ENCODE measurements at places on chromosomes 7 and 10.

DNA sequence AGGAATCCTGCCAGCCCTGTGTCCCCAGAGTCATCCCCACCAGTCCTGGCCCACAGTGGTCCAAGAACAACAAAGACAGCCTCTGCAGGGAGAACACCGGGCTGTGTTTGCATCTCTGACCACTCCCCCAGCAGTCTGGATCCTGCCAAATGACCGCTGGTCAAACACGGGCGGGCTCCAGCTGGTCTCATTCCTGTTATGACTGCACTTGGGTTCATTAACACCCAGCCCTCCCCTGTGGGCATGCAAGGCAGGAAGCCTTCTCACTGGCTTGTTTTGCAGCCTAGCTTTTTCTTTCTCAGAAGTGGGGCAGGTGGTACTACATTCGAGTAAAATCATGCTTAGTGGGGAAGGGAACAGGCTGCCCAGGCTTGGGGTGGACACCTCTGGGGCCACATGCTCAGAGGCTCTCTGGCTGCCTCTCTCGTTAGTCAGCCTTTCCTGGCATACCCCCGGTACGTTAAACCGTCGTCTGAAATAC lies 190.0 kb downstream of the PLXNA4 start:
- DNase-seq, result no peak

DNA sequence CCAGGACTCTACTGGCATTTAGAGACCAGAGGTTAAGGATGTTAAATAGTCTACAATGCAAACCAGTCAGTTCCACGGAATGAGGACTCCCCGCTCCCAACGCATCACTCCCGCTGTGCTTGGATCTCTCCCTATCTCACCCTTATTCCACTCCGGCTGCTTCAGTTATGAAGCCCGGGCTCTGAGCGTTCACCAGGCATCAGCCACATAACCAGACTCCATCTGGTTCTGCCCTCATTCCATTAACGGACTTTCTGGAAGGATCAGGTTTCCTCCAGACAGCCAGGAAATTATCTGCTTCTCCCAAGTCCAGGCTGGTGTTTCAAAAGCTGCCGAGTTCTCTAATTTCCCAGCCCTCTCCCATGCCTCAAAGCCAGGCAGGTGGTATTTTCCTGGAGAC lies 499.3 kb downstream of the GLRX3 start:
- no peak for DNase-seq

DNA sequence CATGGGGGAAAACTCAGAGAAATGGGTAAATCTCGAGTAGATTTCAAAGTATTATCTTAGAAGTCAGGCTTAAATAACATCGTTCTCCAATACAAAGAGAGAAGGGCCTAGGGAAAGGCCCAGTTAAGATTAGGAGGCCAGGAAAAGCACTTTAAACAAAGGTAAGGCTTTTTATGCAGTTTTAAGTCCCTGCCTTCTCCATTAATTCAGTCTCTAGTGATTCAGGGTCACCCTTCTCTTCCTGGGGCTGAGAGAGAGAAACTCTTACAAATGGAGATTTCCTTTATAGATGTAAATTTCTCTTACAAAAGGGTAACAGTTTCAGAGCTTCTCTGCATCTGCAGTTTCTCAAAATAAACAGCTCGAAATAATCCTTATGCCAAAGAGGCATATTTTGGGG lies 179.3 kb downstream of the HECW1 start:
- no peak for DNase-seq

DNA sequence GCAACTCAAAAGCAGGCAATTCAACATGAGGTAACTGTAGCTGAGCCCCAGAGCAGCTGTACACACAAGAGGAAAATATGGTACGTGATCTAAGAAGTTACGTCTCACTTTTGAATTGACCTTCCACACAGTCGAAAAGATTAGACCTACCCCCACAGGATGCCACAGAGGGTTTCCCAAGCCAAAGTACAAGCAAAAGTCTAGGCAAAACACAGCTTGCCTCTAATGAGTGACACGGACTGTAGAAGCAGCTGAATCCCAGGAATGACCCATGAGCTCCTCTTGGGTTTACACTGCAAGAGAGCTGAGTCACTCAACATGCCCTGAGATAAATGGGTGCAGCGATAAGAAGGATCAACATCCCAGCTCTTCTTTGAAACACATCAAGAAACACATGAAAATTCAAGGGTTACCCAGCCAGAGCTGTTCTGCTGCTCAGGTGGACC lies 9.8 kb downstream of the CREB3L2 start:
- DNase-seq, result no peak

DNA sequence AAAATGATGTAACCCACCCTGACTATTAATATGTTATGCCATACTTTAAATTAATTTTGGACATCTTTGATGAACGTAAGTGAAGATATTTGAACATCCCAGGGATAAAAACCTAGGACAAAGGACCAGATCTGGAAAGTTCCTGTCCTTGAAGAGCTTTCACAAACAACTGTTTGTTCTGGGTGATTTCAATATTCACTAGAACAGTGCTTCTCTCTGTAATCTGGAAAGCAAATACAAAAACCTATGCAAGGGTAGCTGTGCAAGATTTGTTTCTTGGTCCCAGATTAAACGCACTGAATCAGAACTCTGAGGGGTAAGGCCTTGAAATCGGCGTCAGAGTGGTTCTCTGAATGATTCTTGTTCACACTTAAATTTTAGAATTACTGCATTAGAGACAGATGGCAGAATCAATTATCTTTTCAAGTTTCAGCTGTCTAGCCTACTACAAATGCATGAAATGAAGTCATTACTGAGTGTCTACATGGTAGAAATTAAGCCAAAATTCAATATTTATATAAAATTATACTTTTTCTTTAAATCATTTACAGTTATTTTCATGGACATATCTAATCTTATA lies 69.6 kb upstream of the CSTF2T start:
- no peak for DNase-seq

DNA sequence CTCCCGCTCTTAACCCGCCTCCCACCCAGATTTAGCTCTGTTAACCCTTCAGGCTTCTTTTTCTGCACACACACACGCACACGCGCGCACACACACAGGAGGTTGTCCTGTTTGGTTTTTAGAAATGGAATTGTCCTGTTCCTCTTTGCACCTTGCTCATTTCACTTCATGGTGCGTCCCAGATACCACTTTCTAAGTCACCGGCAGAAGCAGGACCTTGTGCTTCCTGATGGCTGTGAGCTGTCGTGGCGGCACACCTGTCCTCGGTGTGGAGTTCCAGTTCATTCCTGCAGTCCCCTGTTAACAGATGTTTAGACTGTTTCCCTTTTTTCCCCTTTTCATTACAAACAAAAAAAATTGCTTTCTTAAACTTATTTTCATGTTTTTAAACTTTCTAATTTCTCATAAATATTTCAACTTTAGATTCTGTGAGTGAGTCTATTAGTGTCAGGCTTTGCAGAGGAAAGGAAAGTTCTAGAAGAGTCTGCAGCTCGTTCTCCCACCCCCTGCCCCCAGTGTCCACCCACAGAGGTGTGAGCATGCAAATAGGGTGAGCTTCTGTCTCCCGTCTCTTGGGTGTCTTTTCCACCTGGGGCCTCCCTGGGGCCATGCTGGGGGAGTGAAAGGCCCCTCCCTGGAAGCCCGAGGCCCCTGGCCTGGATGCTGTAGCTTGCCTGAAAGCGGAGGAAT lies 85.5 kb downstream of the LHPP start:
- DNase-seq, result no peak

GRCh38 chr7:113796557-113796956 lies 122.3 kb downstream of the PPP1R3A start:
- DNase-seq, result peak; percentile 90

- DNase-seq, result no peak
Measured at GRCh38 chr10:29189256-29189655, 99.6 kb upstream of the LYZL1 start.

- DNase-seq, result no peak
Measured at GRCh38 chr10:29663718-29664117, 28.9 kb upstream of the SVIL start.

GRCh38 chr10:49756641-49757040 lies 5.5 kb downstream of the OGDHL start:
- no peak for DNase-seq

- no peak for DNase-seq
Measured at GRCh38 chr10:112280205-112280921, 2.8 kb upstream of the TECTB start.

DNA sequence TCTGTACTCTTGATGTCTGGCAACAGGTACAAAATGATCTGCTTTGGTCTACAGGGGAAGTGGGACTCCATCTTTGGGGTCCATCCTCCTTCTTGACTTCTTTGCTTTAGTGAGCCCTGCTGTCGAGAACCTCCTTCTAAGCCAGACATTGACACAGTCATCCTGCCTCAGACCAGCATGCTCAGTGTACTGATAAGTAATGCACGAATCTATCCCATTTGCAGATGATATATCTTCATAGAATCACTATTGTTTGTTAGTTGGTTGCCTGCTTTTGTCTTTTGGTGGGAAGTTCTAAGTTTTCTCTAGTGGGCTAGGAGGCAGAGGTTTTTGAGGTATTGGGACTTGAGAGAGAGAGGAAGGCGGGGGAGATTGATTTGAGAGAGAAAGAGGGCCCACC lies 8.9 kb downstream of the H2BK1 start:
- no peak for DNase-seq

- DNase-seq, result peak; percentile 45
Measured at GRCh38 chr10:78605800-78606350, 462.9 kb upstream of the ZMIZ1 start.

- DNase-seq, result no peak
Measured at GRCh38 chr7:112995059-112995824, 91.4 kb downstream of the GPR85 start.

Measured in NB4 (cell line).